Astrocyte of the hippocampus (primary cell): ENCODE measurements at places on chromosomes 4 and X.
A peak's percentile ranks its signal among the peaks of the same experiment; 100 is the strongest.

- no peak for DNase-seq
Measured at GRCh38 chr4:94897023-94897422, 139.3 kb downstream of the BMPR1B start.

- no peak for DNase-seq
Measured at GRCh38 chr4:41746440-41747229, 1.9 kb downstream of the PHOX2B start.

DNA sequence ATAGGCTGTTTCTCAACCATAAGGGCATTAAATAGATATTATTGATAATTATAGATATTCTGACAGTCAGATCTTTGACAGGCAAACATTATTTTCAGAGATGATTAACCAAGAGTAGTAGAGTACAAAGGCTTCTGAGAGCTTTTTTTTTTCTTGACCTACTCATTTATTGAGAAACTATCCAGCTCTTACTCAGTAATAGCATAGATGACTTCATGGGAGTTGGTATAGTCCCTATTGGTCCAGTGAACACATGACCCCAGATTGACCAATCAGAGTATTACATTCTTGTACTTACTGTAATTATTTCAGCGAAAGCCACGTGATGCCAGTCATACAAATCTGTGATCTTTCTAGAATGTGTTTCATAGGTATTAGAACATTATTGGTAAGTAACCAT, 508.7 kb downstream of the FSTL5 start:
- DNase-seq, result no peak

DNA sequence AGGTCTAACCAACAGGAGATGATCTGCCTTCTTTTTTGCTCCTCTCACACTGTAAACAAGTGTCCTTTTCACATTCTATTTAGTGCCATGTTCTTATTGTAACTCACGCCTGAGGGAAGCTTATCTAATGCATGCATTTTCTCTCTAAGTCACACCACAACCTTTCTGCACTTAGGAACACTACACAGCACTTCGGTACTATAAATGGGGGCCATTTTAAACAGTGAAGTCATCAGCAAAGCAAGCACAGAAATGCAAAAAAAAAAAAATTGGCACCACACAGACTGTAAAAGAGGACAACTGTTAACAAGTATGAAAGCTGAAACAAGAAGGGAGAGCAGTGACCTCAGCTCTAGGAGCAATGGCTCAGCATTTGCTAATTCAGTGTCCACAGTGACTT, 45.2 kb downstream of the PRSS12 start:
- DNase-seq, result no peak

GRCh38 chr4:26458157-26458561, 32.1 kb downstream of the CCKAR start:
- DNase-seq, result peak; percentile 72

GRCh38 chr4:85756938-85757337, 282.0 kb downstream of the ARHGAP24 start:
- peak; percentile 42 for DNase-seq

- no peak for DNase-seq
Measured at GRCh38 chr4:8912089-8912455, 40.4 kb upstream of the HMX1 start.

DNA sequence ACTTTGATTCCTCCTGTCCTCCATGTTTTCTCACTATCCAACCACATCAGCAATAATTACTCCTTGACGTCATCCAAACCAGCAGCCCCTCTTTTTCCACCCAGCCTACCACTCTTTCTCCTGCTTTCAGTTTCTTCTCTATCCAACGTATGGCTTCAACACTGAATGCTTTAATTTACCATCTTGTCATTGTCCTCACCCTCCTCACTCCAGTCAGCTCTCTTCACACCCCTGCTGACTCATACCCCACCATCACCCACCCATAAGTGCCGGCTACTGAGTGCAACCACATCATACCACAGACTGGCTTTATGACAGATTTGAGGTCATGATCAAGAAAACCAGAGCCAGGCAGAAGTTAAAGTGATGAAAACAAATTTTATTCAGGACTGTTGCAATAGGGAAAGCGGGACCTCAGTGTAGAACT, 9.8 kb upstream of the ANXA5 start:
- peak; percentile 84 for DNase-seq

DNA sequence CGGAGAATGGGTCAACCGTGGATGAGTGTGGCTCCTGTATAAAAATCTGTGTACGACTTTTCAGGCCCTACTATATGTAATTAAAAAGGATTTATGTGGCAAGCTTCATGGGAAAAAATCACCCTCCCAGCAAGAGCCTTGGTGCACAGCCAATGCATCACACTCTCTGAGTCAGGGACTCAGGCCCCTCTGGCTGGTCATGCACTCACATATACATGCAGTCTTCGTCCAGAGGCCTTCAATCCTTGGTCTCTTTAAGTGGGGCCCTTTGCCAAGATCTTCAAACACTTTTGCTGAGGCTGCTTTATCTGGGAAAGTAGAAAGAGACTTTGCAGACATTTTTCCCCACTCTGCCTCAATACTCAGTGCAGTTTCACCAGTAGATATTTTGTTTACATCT, 311.4 kb upstream of the FSTL5 start:
- DNase-seq, result peak; percentile 50

GRCh38 chrX:124229374-124229773, 103.1 kb upstream of the TEX13D start:
- no peak for DNase-seq

DNA sequence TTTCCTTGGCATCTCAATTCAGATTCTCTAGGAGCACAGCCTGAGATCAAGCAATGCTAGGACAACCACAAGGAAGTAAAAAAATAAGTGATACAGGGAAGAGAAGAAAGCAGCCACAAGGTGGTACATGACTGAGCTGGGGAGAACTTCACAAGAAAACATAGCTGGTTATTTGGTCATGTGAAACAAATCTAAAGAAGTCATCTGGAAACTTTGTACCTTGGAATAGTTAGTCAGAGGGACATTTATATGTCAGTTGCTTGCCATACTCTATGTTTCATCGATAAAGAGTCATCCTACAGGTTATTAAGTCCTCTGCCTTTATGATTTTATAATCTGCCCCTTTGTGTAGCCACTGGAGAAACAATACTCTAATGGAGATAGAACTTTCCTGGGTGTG, 575.1 kb downstream of the IL15 start:
- no peak for DNase-seq

DNA sequence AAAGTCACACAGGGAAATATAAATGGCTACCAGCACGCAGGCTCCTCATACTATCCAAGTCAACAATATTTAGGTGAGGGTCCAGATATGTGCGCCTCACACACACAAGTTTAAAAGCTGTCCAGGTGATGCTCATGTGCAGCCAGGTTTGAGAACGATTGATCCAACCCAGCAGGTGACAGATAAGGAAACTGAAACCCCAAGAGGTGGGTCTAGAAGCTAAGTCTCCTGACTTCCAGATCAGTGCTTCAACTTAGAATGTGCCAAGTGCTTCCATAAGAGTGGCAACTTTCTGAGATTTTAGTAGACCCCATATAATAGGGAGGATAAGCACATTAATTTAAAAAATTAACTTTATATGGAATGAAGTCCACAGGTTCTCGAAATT, 54.4 kb upstream of the NAP1L5 start:
- DNase-seq, result no peak

DNA sequence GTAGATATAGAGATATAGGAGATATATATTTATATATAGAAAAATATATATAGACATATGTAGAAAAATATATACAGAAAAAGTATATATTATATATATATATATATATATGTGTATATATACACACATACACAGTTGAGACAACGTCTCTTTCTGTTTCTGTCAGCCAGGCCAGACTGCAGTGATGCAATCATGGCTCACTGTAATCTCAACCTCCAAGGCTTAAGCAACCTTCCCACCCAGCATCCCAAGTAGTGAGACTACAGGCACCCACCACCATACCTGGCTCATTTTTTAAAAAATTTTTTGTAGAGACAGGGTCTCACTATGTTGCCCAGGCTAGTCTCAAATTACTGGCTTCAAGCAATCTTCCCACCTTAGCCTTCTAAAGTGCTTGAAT, 426.3 kb downstream of the GPM6A start:
- DNase-seq, result no peak

GRCh38 chrX:39886282-39886681, 211.5 kb downstream of the BCOR start:
- peak; percentile 57 for DNase-seq

DNA sequence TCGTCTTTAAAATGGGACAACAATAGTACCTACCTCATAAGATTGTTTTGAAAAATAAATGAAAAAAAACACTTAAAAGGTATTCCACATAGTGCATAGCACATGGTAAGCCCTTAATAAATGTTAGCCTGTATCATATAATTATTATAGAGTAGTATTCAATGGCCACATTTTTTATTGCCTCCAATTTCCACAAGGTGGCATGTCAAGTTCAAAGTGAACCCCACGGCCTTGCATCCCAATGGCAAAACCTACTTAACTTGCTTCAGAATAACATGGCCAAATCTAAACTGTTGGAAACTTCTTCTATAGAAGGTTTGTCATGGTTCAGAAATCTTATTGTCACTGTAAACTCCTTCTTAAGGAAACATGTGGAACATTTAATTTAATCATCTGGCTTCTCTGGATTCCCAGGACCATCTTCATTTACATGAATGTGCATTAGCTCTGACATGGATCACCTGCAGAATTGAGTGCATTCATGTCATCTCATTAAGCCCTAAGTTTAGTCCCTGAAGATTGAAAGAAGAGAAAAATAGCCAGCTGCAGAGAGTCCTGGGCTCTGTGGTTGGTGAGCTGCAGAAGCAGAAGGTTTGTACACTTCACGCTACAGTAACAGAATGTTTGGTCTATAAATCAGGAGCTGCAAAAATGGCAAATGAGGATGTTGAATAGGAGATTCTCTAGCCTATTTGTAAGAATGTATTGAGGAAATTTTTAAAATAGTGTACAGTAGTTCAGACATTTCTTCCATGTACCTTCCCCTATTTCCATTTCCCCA, 61.0 kb downstream of the ANXA3 start:
- DNase-seq, result peak; percentile 60

DNA sequence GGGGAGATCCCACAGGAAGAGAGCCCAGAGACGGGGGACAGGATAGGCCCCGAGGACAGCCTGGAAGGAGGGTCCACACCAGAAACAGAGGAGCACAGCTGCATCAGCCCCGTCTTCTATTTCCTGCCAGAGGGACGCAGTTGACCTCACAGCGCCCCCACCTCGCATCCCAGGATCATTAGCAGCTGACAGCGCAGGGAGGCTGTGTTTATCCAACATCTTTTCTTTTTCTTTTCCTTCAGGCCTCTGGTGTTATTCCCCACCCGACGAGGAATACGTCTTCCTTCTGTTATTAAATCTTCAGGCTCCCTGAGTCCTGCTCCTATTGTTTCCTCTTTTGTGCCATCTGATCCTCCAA, 75.4 kb downstream of the DCHS2 start:
- no peak for DNase-seq

DNA sequence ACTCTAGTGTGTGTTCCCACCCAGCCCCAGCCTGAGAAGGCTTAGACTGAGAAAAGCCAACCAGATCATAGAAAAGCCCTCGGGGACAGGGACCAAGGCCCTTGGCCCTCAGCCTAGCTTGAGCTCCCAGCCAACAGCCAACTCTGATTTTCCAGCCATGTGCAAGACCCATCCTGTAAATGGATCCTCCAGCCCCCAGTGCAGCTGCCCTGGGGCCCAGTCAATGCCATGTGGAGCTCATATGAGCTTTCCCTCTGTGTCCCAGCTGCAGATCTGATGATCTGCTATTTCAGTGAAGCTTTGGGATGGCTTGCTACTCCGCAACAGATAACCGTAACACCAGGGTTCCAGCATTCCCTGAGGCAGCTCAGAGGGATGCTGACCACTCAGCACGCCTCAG, 40.5 kb upstream of the CDKN2AIP start:
- no peak for DNase-seq

GRCh38 chrX:109485470-109486340, 3.8 kb upstream of the GUCY2F start:
- DNase-seq, result peak; percentile 80

DNA sequence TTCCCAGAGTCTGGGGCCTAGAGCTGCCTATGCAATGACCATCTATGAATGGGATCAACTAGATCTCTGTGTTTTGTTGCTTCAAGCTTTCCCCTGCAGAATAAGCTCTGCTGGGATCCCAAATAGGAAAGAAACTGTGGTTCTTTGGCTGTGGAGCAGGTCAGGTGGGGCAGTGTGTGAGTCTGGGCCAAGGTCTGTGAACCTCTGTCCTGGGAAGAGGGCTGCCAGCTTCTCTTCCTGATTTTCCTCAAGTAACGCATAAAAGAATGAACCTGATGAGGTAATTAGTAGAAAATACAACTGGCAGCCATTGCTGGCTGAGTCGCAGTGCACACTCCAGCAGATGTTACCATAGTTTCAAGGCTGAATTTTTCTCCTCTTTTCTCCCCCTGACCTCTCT, 4.6 kb upstream of the PIN4 start:
- DNase-seq, result no peak

DNA sequence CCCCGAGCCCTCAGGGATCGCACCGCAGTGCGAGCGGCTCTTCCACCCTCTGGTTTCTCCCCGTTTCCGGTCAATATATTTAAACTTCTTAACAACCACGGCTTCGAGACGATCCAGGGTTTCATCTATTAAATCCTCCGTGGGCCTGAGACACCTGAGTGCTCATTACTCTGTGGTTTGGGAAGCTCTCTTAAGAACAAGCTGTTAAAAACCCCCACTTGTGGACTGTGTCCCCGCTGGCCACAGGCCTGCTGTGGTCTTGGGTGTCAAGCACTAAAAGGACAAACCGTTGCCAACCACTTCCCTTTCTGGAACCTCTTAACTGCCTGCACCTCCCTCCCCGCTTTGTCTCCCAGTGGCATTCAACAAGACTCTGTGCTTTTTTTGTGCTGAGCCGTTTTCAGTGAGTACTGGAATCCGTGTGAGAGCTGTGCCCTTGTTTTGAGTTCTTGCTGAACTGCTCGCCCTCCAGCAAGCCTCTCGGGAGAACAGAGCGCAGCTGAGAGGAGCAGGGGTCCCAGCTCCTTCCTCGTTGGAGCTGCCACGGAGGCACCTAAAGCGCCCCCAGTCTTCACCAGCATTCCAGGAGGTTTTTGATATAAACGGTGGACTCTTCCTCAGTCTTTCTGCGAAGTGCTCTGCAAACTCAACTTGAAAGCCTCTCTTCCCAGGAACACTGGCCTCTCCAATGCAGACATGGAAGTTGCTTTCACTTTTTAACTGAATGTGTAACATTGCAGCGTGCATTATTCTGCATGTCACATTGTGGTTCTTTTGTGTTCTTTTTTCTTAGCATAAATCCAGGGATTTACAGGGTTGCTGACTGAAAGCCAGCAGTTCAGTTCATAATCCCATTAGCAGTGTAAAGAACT, 691 bp upstream of the IGFBP7 start:
- DNase-seq, result peak; percentile 80

- no peak for DNase-seq
Measured at GRCh38 chr4:182801636-182802035, 115.5 kb downstream of the DCTD start.

- no peak for DNase-seq
Measured at GRCh38 chr4:100891808-100892207, 374.0 kb upstream of the EMCN start.
